Temporal lobe (tissue), 4 donors: ENCODE measurements at places on chromosomes 1 and 21. TPM values are rescaled to one million over a fixed set of nuclear protein-coding genes. Genes with fewer than 3 reads are reported as not detected.

Gene FTCD
- 0.98 TPM for total RNA-seq

Gene TRIM63
- not detected for total RNA-seq

Gene CFHR5
- not detected for total RNA-seq

Gene TRAPPC3
- 40.8 TPM for total RNA-seq

Gene NUP210L
- total RNA-seq: under 0.01 TPM

Gene KRTCAP2
- total RNA-seq: 21.4 TPM

Gene TCHH
- 0.25 TPM for total RNA-seq

Gene AKNAD1
- 3.0 TPM for total RNA-seq

Gene KCNC4
- total RNA-seq: 4.2 TPM

Gene C8A
- not detected for total RNA-seq

Gene DNASE2B
- total RNA-seq: not detected

Gene OR2T29
- not detected for total RNA-seq

Gene KRTAP11-1
- total RNA-seq: not detected

Gene PRMT6
- 14.3 TPM for total RNA-seq

Gene HPCAL4
- 51.4 TPM for total RNA-seq

Gene MRPS21
- total RNA-seq: 44.7 TPM

Gene LCE1E
- not detected for total RNA-seq

Gene SAMD11
- 1.2 TPM for total RNA-seq

Gene ARHGAP29
- 14.8 TPM for total RNA-seq

Gene IGSF9
- total RNA-seq: 7.6 TPM
